ENCODE measurements at places on chromosomes 4 and X. TPM values are rescaled to one million over a fixed set of nuclear protein-coding genes. Genes with fewer than 3 reads are reported as not detected.

DNA sequence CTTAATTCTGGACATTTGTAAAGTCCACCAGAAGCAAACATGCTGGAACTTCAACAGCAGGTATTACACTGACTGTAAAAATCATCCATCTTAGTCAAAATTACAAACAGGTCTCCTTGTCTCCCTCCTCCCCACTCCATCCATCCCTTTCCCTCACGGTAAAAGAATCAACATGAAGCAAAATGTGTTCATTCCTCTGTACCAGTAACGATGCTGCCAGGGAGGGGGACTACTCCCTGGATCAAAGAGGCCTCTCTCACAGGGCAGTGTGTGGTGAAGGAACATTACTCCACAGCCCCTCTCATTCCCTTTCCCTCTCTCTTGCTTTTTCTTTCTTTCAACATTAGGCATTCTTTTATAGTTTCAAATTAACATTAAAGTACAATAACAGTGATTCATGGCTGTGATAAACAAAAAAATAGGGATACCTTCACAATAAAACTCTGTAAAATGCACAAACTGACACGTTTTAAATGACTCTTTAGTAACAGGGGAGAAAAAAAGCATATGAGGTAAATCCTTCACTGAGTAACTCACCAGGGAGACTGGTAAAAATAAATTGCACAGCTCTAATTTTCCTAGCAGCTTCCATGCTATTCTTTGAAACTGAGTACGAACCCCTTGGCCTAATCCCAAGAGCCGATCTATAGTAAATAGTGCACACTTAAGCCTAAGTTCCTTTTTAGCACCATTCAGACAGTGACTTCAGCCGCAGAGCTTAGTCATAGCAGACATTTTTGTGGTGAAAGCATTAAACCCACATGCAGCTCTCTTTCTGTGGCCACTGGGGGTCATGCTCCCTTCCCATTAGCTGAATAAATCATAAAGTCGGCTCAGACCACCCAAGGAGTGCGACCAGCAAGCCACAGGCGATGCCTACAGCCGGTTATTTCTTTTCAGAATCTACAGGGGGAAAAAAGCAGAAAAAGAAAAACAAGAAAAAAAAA lies 215.6 kb upstream of the GYPA start:
- no peak for DNase-seq

- DNase-seq: no peak
Observed at GRCh38 chr4:102217775-102218355, 127.4 kb downstream of the SLC39A8 start.

GALNTL6 gene
- total RNA-seq: not detected

DNA sequence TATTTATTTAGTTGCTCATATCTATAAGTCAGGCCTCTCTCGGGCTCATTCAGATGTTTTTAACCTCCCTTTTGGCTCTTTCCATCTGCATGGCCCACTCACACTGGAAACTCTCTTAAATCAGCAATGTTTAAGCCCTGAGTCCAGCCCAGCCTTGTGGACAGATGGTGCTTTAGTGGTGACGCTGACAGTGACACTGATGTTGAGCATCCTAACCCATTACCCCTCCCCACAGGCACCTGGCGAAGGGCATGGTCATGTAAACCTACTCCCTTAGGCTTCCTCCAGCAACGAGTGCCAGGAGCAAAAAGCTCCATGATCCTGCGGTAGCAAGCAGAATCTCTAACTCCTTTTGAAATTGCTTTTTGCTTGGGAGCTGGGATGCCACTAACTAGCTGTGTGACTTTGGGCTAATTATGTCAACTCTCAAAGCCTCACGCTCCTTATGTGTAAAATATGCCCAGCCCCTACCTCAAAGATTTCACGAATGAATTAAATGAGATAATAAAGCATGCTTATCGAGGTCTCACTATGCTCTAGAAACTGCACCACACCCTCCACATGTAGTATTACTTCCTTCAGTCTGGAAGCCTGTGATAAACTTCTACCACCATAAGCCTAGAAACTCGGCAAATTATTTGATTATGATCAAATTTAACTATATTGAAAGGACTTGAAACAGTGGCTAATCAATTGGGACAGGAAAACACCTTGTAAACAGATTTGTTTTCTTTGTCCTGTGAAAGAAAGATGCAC lies 569.4 kb downstream of the BCOR start:
- DNase-seq: no peak

DNA sequence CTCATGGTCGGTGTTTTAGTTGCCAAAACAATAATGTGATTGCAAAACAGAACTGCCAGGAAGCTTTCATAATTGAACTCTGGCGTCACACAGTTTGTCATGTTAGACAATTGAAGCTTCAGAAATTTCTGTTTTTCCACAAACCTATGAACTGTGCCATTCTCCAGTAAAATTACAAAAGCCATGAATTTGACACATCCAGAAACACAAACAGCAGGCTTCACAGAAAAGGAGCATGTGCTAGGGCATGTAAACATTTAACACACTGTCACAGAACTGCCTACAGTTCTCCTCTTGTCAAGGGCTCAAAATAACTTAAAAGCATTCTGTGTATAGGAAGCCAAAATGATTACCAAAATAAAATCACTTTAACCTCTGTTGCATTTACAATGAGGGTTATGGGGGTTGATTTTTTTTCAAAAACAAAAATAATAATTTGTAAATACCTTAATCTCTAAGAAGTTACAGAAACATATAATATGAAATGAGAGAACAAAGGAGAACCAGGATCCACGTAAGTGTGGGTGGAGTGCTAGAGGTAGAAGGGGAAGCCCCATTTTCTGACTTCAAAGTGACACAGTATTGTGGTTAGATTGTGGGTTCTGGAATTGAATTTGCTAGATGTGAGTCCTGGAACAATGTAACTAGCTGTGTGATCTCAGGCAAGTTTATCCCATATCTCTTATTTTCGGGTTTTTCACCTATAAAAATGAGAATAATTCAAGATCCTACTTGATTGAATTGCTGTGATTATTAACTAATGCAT lies 295.0 kb downstream of the CENPC start:
- no peak for DNase-seq

DNA sequence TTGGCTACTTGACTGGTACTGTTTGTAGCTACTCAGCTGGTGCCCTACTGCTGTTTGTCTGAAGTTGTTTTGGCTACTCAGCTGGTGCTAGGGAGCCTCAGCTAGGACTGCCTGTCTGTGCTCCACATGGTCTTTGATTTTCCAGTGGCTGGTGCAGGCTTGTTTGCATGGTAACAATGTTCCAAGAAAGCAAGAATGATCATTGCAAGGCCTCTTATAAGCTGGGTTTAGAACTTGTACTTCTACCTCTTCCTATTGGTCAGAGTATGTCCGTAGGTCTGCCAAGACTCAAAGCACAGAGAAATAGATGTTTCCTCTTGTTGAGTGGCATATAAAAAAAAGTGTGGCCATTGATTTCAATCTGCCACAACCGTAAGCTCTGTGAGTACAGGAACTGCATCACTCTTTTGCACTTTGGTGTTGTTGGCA lies 17.6 kb downstream of the NFKB1 start:
- DNase-seq: no peak

GRCh38 chr4:61872983-61873382 lies 672.9 kb downstream of the ADGRL3 start:
- no peak for DNase-seq
